ENCODE measurements at places on chromosomes 2 and 18.

DNA sequence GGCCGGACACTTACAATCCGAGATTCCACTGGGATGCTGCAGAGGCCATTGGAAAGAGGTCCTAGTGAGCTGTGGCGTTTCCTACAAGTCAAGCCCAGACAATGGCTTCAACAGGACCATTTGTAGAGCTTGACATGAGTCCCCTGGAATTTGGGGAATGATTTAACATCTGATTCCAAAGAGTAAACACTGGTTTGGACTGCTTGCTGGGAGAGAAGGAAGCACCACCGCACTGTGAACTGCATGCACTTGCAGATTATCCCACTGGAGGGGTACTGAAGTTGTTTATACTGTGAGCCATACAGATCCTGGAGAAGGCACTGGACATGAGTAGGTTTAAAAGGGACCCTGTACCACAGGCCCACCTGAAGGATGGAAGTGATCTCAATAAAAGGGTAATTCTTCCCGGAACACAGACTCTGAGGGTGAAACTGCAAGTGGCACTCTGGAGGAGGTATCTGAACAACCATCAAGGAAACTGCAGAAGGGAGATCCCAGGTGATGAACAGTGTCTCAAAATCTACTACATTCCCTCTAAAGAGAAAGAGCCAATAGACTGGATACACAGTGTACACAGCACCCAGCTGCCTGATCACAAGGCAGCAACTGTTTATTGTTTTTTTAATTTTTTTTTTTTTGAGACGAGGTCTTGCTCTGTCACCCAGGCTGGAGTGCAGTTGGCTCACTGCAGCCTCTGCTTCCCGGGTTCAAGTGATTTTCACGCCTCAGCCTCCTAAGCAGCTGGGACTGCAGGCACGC is 4.3 kb upstream of the RAB6C start:
- DNase-seq: no peak

DNA sequence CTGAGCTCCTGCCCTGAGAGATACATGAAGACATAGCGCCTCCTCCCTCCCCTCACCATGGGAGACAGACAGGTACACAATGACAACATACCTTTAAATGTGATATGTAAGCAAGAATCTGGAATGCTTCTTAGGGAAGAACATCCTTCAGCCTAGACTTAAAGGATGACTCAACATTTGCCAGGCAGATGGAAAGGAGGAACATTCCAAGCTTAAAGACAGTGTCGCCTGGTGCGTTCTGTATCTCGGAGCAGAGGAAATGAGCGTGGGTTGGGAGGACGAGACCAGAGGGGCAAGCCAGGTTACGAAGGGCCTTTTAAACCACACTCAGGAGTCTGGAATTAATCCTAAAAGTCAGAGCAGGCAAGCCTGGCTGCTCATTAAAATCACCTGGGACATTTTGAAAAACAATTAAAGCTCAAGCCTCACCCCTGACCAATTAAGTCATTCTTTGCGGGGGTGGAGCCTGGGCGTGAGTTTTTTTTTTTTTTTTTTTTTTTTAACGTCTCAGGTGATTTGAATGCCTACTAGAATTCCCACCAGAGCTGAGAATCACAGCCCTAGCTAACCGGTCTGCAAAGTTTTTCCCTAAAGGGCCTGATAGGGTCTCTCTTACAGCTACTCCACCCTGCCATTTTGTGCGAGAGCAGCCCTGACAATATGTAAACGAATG is 131.2 kb upstream of the SEC11C start:
- no peak for DNase-seq

DNA sequence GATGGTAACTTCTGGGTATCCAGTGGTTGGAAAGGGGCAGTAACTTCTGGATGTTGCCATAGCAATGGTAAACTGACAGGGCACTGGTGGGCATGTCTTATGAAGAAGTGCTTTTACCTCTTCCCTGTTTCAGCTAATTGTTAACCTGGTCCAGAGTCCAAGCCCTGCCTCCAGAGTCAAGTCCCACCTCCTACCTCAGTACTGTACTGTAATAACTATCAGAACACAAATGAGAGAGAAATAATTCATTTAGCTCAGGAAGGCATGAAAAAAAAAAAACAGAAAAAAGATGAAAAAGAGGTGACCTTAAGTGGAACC is 237.0 kb downstream of the ZNF804A start:
- DNase-seq: no peak

DNA sequence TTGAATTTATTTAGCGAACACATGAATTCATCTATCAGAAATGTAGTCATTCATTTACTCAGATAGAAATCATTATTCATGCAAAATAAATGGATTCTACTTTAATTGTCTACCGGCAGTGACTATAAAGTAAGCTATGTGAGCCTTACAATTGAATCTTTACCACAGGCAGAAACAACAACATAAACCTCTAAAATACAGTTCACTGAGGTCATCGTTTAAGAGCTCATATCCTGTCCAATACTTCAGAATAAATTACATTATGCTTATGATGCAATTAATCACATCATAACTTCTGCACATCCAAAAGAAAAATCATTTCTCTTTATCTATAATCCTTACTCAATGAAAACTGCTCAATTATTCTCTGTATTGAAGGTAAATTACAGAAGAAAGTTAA is 244.7 kb downstream of the HNMT start:
- no peak for DNase-seq

Measured in neural crest cell (in vitro differentiated cells).